ENCODE measurements at places on chromosomes 13 and 19.

DNA sequence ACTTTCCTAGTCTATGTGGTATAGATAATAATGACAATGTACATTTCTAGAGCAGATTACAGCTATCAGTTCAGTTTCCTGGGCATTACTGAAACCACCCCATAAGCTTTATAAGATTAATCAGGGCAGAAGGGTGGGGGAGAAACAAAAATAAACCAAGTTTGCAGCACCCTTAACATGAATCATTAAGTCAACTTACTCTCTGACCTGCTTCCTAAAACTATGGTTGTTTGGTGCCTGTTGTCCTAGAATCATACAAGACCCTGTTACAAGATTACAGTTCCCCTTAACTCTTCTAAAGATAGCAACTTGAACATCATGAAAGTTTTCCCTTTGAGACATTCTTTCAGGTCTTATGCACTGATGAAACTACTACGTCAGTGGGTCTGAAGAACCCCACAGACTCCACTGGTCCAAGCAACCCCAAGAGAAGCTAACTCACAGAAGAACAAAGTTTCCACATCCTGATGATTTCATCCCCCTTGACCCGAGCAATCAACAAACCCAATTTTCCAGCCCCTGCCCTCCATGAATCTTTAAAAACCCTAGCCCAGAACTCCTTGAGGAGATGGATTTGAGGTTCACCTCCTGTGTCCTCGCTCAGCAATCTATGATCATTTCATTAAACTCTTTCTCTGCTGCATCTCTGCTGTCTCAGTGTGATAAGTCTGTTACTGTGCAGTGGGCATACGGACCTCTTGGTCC, 336.5 kb downstream of the FOXO1 start:
- no peak for DNase-seq

GRCh38 chr13:83881917-83882605, at the start of gene SLITRK1:
SLITRK1 (minus strand) TSS chr13:83882474; CDS start chr13:83881507, 967 bp downstream.
- peak; percentile 9 for DNase-seq

DNA sequence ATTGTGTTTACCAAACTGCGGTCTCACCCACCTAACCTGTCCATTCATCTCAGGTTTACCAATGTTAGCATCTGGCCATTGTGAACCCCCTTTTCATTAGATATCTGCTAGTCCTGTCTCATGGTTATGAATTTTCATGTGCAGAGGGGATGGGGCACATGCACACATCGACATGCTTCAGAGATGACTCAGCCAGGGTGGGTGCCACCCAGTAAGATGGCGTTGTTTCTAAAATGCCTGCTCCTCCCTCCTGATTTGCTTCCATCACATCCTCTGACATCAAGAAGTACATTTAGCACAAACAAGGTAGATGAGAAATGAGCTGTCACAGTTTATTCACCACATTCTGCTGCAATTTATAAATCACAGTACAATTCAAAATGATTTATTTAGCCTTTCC, 51.3 kb downstream of the GPALPP1 start:
- no peak for DNase-seq

GRCh38 chr13:110907951-110908898, 6.6 kb downstream of the ANKRD10 start:
- peak; percentile 78 for DNase-seq

DNA sequence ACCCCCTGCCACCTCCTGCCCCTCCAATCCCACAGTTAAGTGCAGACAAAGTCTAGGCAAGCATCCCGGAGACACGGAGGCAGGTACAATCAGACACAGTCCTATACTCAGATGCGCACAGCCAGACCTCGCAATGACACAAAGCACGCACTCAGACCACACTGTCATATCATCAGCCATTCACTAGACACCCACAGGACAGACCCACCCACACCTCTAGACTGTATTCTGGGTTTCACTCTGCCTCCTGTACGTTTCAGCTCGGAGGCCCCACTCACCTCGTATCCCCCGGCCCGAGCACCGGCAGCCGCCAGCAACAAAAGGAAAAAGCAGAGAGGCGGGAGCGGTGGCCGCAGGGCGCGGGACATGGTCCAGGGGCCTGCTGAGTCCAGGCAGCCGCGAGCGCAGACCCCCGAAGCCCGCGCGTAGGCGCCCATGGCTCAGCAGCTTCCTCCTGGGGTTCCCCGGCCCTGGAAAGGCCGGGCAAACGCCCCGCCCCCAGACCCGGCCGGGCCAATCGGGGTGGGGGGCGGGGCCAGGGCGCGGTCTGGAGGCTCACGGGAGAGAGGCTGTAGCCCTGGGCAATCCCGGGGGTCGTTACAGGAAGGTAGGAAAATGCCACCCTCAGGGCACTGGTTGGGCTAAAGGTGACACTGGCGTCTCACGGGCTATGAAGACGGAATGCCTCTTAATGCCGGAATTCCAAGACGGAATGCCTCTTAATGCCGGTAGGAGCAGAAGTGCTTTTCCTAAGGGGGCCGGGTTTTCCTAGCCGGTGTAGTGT, at the start of the genes MAN2B1 and WDR83:
Gene MAN2B1, minus strand, starts transcription at position 478 of the 784 bp plus-strand sequence. Its CDS starts 41 bp downstream, at position 437.
Gene WDR83, plus strand, starts transcription at position 543 of the 784 bp plus-strand sequence. CDS start 2,984 bp downstream, outside the sequence.
- DNase-seq = peak; percentile 56

DNA sequence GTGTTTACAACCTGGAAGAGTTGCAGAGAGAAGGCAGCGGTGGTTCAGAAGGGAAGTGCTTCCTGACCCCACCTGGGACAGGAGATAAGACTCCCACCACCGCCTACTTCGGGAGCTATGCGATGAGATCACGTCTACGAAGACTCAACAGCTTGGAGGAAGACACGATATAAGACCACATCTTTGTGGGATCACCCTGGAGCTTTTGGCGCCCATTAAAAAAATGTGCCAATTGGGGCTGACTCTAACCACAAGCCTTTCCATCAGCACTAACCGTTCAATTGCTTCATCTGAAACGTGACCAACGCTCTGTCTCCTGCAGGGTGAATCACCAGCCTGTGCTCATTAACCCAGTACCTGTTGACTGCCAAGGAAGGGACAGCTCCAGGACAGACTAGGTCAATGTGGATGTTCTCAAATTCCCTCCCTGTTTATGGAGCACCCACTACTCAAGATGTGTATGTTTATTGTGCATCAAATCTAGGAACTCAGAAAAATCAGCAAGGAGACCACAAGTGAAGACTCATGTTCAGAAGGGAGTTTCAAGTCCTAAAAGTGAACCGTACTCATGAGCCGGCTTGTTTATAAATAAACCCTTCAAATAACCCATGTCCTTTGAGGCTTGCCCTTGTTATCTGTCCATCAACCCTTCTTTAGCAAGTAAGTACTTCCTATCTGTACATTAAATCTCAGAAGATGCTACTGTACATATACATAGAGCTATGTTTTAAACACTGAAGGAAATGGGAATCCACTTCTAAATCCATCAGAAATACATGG, 67.5 kb downstream of the LATS2 start:
- DNase-seq = no peak

GRCh38 chr13:101755228-101755887, 302.9 kb downstream of the ITGBL1 start:
- DNase-seq = no peak

DNA sequence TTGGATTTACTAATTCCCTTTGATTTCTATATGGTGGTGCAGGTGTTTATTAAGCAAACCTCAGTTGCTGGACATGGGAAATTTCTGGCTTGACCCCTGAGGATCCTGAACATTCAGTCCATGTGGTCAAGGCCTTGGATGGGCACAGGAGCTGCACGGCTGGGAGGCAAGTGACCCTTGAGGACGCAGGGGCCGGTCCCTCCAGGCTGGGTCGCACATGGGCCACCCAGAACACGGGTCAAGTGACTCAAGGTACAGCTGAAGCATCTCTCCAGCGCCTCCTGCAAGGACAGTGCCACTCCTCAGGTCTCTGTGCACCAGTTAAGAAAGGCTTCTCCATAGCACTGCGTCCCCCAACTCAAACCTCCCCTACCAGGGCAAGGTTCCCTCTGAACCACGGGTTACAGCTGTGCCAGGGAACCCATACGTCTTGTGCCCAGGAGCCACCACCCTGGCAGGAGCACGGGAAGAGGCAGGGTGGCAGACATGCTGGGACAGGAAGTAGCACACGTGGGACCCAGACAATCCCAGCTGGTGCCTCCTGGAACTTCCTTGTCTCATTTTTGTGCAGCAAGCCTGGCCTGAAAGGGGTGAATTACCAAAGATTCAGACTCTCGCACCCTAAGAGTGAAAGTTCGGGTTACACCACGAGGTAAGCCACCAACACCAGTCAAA, 93.1 kb downstream of the SPACA7 start:
- DNase-seq = no peak

DNA sequence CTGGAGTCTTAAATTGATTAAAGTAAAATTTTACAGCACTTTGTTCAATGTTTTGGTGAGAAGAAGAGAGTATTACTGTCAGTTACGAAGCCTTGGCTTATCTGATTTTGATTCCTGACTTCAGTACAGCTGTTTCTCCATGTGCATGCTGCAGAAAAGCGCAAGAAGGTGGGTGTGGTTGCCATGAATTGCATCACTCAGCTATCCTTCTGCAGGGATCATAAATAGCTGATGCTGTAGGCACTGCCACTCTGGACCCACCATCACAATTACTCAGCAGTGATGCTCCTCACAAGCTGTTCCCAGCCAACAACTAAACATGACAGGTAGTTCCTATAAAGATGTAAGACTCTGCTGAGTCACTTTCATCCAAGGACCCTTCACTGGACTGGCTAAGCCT, 321.2 kb downstream of the IRS2 start:
- no peak for DNase-seq

DNA sequence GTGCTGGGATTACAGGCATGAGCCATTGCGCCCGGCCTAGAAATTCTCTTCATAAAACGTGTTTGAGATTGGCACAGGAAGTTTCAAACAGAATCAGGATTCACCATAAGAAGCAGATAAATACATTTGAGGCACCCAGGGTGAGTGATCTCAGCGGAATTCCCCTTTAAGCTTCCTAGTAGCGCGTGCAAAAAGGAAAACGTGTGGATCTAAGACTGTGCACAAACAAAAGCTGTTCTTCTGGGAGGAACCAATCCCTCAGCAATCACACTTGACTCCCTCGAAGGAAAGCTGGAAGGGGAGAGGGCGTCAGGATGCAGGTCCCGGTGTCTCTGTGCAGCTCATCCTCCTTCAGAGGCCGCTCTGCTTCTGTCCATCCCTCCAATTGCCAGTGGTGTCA, 15.5 kb downstream of the MCF2L start:
- DNase-seq = no peak

GRCh38 chr19:57719424-57719823, 8.0 kb downstream of the ZNF671 start:
- no peak for DNase-seq

DNA sequence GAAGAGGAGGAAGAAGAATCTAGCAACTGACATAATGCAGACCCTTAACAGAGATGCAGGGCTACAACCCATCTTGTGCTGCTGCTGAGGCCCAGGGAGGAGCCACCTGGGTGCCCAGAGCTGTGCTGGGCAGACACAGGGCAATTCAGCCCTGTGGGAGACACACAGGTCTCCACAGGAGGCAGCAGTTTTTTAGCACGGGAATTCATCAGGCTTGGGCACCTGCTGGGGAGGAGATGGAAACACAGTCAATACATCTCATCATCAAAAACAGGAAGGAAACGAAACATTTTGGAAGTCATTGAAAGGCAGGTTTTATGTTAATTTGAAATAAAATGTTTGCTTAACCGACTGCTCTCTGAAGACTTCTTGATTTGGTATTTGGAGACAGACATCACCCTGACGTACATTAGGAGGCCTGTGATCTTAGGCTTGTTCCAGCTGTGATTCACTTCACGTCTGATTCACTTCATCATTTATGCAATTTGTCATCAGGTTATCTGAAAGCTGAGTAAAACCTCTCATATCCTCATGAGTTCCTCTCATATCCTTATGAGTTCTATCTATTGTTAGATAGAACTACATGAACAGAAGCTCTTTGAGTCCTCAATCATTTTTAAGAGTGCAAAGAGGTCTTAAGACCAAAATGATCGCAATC, 77.4 kb downstream of the CYSLTR2 start:
- no peak for DNase-seq

DNA sequence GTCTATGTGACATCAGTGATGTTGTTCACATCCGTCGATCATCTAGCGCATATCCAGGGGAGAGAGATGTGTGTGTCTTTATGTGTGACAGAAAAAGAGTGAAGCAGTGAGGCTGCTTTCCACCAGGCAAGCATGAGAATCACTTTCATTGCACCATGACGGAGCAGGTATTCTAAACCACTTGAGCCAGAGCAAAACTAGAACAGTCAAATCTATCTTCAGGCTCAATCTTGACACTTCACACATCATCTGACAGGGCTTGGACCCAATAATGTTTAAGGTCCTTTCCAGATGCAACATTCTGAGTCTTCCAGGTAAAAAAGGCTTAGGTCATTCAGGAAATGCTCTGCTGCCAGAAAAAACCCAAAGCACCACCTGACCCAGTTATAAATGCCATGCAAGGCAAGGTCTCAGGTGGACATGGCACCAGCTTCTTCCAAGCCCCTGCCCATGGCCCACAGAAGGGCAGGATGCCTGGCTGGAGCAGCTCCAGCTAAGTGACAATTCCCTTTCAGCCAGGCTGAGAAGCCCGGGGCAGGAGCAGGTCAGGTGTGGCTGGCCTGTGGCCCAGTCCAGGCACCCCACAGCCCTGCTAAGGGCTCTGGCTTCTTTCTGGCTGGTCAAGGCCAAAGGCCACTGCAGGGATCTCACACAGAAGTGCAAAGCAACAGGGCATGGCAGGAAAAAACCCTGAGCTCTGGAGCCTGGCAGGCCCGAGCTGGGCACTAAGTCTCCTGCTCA, 5.0 kb downstream of the ELAVL1 start:
- DNase-seq = no peak

GRCh38 chr19:5045956-5046338, 77.0 kb downstream of the KDM4B start:
- DNase-seq = no peak

GRCh38 chr19:9139609-9140158, 513 bp upstream of the ZNF317 start:
- no peak for DNase-seq

DNA sequence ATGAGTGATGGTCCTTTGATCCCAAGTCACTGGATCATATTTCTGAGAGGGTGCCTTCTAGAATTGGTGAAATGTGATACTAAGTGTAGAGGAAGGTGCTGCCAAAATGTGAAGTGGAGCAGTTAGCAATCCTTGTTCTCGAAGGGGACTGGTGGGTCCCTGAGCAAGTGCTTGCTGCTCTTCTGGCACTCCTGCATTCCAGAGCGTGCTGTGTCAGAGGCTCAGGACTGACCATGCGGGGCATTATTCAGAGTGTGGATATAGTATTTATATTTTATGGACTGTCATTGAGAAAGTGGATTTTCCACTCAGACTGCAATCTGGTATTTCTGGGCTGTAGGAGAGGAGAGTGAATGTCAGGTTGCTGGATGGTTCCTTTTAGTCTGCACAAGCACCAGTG, 152.6 kb upstream of the KL start:
- no peak for DNase-seq

GRCh38 chr19:1000095-1000494, at the start of gene GRIN3B:
GRIN3B (plus strand) TSS chr19:1000419; CDS start chr19:1000438, 19 bp downstream.
- peak; percentile 74 for DNase-seq

DNA sequence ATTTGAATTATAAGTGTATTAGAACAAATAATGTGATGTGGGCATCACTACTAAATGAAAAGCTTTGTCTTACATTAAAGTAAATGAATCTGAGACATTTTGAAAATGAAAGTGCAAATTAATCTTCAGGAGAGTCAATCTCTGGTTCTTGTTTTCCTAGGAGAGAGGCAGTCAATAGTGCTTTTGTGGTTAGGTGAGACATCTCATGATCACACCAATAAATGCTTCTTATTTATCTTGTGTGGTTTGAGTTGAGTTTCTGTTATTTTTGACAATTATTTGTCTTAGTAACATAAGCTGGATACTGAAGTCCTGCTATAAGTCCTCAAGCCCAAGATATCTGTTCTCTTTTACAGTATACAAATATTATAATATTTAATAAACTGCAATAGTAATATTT, 1378.0 kb upstream of the PCDH9 start:
- no peak for DNase-seq

Data from left colon (tissue), 2 donors.